ENCODE measurements at places on chromosomes 6 and 20.
A peak's percentile ranks its signal among the peaks of the same experiment; 100 is the strongest.

GRCh38 chr6:56093776-56094175 is 153.6 kb downstream of the COL21A1 start:
- DNase-seq: no peak

DNA sequence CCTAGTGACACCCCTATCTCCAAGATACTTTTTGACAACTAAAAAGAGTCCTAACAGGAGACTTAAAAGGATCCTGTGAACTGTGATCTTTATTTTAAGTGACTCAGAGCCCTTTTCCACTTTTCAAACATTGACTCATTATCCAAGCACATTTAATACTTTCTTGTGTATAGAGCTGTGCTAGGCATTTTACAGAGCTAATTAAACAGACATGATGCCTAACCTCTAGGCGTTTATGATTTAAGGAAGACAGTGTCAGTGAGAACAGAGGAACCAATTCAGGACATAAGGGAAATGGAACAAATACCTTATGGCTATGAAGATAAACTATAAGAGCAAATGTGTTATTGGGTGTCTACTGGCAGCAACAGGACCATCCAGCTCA is 282.6 kb downstream of the TPBG start:
- DNase-seq: no peak

DNA sequence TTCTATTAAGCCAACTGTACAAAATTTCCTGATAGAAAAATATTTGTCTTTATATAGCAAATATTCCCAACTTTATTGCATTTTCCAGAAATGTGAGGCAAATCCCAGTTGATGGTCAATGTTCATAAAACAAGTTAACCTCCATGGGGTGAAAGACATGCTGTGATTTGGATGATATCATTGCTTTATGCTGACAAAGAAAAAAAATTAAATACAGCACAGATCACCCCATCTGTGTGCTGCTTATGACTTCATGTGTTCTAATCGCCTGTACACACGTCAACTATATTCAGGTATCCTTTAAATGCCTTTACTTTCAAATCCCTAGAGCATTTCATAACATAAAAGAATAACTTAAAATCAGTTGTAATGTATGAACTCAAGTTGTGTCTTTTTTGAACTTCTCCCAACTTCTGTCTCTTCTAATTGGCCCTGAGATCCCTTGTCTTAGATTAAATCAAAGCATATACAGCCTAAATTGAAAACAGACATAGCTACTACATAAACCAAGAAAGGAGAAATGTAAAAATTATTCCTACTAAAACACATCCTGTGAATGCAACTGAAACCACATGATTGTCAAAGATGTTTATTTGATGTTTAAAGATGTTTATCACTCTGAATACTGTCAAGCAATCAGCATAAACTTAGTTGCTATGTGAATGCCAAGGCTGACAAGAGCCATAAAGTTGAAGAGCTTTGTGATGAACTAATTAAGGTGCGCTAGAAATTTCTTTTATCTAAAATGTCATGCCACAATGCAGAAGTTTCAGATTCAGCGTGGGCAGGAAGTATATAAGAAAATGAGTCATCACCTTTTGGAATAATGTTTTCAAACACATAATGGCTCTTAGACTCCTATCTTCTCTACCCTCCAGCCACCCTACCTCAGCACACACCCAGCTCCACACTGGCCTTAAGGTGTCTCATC is 68.7 kb downstream of the FILIP1 start:
- no peak for DNase-seq

- no peak for DNase-seq
Measured at GRCh38 chr20:36390269-36390668, 84.1 kb downstream of the DLGAP4 start.

DNA sequence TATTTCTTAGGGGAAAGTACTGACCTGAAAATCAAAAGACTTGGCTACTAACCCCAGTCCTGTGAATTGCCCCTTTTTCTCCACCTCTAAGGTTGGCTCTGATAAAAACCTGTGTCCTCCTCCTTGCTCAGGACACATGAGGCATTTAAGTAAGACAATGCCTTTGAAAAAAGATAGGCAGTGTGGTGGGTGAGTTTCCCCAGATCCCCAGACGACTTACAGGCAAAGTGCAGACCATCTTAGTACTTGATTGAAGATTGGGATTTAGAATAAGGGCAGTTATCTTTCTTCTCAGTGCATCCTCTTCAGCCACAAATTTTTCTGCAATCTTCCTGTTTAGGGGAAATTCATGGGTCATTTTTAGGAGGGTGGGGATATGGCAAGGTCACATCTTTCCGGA is 87.8 kb downstream of the KIZ start:
- no peak for DNase-seq

- DNase-seq: no peak
Measured at GRCh38 chr6:50724381-50725124, 11.2 kb downstream of the TFAP2D start.

DNA sequence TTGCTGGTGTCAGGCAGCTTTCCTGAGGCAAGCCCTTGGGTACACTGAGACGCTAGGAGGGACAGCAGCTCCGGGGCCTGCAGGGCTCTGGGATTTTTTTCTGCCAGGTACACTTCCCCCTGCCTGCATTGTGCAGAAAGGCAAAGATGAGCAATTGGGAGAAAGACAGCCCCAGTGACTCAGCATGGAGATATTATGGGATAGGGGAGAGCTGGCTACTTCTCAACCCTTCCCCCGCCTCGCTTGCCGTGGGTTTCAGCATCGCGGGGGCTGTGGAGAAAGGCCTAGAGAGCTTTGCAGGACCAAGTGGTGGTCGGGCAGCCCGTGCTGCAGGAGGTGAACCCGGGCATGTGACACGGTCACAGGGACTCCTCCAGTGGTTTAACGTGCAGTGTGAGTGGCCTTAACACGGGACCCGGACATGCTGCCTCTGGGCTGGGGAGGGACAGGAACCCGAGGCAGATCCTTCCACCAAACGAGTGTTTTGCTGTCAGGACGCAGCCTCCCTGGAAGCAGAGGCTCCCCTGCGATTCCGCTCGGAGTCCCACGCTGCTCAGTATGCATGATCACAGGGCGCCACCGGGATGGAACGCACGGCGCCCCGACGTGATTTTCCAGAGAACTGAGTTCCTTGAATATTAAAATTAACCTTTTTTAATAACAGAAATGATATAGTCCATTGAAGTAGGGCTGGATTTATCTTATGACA is 139.9 kb downstream of the CDH4 start:
- peak; percentile 51 for DNase-seq

DNA sequence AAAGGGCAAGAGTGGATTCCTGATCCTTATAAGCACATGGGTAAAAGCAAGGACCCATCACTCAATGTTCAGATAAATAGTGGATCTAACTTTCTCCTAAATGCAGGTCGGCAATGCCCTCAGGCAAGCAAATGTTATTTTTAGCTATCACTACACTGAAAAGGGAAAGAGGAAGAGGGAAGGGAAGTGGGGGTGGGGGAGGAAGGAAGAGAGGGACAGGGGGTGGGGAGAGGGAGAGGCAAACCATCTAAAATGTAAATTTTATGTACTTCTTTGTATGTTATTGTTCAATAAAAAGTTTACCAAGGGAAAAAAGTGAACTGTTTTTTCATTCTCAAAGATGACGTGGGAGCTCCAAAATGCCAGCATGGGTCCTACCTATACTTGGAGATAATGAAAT is 44.2 kb downstream of the CHD6 start:
- no peak for DNase-seq

DNA sequence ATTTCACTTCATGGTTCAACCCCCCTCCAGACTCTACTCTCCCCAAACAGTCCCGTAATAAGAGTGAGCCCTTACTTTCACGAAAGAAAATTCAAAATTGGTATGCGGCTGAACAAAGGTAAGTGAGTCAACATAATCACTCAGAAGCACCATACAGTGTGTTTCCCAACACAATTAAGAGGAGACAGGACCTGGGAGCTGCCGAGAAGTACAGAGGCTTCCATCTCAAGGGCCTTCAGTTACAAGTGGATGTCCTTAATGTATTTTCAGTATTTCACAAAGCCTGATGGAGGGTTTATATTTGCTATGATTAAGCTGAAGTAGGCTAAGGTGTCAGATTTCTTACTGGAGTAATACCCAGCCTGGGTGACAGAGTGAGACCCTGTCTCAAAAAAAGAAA is 51.1 kb downstream of the MYO6 start:
- no peak for DNase-seq

- DNase-seq: no peak
Measured at GRCh38 chr6:44732243-44732642, 344.7 kb downstream of the CDC5L start.

DNA sequence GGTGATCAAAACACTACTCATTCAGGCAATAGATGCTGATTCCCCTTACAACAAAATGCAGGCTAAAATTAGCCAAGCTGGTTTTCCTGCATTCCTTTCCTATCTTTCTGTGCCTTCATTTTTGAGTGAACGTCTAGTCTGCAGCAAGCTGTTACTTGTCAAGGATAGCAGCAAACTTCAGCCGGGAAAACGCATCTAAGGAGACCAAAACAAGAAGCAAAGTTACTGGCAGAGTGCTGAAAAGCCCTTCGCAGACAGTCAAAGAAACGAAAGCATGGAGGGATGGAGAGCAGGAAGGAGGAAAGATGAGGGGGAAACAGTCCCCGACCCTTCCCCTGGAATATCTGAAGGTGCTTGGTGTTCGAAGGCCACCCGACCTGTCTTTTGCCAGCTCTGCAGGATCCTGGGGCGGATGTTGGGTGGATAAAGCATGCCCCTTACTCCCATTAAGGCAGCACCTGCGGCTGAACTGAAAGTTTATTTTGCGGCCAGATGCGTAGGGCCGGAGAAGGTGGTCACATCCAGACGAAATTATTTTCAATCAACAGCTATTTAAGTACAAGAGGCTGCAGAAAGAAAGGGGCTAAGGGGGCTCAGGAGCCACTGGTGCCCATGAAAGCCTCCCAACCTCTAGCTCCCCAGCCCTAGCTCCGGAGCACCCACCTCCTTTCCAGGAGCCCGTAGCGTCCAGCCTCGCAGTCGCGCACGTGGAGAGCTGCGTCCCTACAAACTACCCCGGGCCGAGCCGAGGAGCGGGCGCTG is 538 bp downstream of the FERMT1 start:
- peak; percentile 33 for DNase-seq

DNA sequence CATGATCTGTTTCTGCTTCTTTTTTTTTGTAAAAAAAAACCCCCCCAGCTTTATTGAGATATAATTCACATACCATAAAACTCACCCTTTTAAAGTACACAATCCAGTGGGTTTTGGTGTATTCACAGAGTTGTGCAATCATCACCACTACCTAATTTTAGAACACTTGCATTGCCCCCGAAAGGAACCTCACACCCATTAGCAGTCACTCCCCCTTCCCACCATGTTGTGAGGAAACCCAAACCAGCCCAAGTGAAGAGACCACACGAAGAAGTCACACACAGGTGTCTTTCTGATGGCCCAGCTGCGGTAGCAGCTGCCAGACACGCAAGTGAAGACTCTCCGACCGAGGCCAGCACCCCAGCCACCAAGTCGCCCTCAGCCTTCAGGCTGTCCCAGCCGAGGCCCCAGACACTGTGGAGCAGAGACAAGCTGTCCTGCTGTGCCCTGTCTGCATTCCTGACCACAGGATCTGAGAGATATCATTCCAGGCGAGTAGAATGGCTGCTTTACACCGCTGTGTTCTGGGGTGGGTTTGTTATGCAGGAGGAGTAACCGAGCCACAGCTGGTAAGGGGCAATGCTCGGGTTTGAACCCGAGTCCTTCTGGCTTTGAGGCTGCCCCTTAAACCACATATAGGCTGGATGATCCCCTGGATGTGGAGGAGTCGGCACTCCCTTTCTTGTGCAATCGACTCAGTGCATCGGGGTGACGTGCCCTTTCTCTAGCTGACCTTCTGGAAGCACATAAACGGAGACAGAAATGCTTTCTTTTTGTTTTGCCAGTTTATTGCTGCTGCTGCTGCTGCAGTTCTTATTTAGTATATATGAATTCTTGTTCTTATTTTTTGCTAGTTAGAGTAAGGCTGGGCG is 59.1 kb upstream of the PTPN1 start:
- peak; percentile 62 for DNase-seq

- no peak for DNase-seq
Measured at GRCh38 chr20:4953881-4954280, 47.4 kb downstream of the SLC23A2 start.

DNA sequence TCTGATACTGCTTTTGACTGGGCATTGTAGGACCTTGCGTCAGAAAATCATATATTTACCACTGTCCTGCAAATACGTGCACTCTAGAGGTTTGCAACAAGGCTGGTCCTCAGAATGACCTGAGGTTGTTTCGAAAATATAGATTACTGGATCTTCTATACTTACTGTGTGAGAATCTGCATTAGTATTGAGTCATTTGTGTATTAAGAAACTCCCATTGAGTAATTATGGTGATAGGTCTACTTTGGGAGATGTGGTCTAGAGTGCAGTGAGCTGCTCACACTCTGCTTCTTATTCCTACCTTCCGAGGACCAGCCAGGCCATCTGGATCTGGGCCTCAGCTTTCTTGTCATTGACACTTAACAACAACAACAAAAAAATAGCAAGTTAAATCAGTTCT is 9.6 kb downstream of the KLHL32 start:
- no peak for DNase-seq

- DNase-seq: no peak
Measured at GRCh38 chr6:6599468-6599873, 11.0 kb downstream of the LY86 start.

Measured in fibroblast of skin of right biceps (primary cell).